Activated naive CD4-positive, alpha-beta T cell treated with anti-CD3 and anti-CD28 coated beads, Interleukin-2, amount 50 U/mL, for 72 hours (primary cell): ENCODE measurements at places on chromosomes 13 and 19. TPM values are rescaled to one million over a fixed set of nuclear protein-coding genes. Genes with fewer than 3 reads are reported as not detected.

GRCh38 chr19:49869009-49869483 lies 1.7 kb upstream of the PNKP start:
- no peak for DNase-seq

DNA sequence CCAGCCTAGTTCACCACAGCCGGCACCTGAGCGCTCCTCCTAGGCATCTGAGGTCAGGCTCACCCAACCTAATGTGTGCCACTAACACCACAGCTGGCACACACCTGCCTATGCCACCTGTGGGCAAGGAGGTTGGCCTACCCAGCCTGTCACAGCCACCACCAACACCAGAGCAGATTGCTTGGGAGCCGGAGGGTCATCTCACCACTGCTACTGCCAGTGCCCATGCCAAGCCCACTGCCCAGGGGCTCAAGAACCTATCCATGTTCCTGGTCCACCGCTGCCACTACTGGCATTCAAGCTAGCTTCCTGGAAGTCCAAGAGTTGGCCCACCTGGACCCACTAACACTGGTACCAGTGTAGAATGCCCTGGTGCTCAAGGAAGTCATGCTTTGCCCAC lies 42.5 kb downstream of the F2RL3 start:
- DNase-seq, result no peak

DNA sequence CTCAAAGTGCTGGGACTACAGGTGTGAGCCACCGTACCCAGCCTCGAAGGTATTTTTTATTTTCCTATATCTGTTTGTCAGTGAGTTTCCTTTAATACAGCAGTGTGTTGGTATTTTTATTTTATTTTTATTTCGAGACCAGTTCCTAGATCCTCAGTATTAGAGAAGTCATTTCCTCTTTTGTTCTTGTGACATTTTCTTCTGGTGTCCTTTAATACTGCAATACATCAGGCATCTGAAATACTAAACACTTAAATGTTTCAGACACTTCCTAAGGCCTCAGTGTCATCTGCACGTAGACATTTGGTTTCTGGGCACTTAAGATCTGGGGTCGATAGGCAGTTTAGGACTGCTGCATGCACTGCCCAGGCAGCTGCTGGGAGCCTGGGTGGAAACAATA lies 22.5 kb downstream of the GATAD2A start:
- DNase-seq, result no peak

GRCh38 chr13:43315522-43315921 lies 292.1 kb downstream of the DNAJC15 start:
- DNase-seq, result no peak

- no peak for DNase-seq
Measured at GRCh38 chr13:36096461-36097416, 34.4 kb downstream of the DCLK1 start.

- no peak for DNase-seq
Measured at GRCh38 chr13:50255639-50256038, 240.4 kb downstream of the KCNRG start.

- DNase-seq, result peak; percentile 37
Measured at GRCh38 chr19:35295792-35296462, 4.0 kb downstream of the MAG start.

- no peak for DNase-seq
Measured at GRCh38 chr19:35136231-35136630, 1.4 kb upstream of the LGI4 start.

DNA sequence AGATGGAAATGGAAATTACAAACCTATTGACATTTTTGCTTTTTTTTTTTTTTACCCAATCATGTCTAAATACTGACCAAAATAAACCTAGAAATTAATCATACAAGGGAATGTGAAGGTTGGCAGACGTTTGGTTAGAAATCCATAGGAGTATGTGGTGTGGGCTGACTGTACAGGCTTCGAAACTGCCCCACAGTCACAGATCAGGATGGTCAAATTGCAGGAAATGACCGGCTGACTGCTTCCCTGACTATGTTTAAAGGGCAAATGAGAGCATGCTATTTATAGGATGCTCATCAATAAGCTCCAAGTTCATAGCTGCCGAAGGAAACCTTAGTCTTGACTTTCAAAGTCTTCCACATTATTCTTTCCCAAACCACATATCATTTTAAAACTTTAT lies 118.4 kb downstream of the COG6 start:
- DNase-seq, result no peak

DNA sequence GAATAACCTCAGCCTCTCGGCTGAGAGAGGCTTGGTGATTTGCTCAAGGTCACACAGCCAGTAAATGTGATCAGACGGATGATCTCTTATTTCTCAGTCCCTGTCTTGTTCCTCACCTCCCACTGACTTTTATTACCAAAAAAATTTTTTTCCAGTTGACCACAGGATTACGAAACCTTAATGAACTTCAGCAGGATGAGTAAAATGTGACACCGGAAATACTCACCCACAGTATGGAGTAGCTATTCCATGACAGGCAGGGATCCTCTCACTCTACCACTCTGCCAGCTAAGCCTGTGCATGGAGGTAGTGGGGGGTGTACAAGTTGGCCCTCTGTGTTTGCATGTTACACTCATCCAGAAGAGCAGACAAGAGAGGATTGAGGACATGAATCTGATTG lies 916.4 kb downstream of the UQCRFS1 start:
- no peak for DNase-seq

FGF22 gene
- not detected for total RNA-seq

MEIOSIN gene
- total RNA-seq, result 0.48 TPM

YJEFN3 gene
- 11.3 TPM for total RNA-seq
